ENCODE measurements at places on chromosomes 7 and 10.

GRCh38 chr7:45715471-45716352 lies 141.5 kb downstream of the ADCY1 start:
- DNase-seq, result no peak

DNA sequence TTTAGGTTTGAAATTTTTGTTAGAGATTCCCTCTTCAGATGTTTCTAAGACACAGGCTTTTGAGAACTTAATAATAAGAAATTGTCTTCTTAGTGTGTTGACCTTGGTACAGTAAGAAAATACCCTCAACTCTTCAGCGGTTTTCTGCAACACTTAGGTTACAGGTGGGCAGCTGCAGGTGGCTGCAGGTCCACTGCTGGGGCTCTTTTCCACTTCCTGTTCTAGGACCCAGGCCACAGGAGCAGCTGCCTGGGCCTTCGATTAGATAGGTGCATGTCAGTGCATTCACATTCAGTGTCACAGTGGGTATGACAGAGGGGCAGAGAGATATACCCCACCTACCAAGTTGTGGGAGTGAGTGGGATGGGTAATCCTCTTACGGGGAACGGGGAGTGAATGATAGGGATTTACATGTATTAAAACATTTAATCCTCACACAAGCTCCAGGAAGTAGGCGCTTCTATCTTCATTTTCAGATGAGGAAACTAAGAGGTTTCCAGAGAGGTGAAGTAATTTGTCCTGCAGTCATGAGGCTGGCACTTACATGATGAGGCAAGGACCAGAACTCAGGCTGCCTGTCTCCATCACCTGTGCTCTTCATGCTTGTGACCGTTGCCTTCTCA lies 20.2 kb upstream of the SUV39H2 start:
- DNase-seq, result no peak

GRCh38 chr10:127940866-127941640 lies 34.1 kb downstream of the PTPRE start:
- no peak for DNase-seq

GRCh38 chr7:26910221-26910620 lies 45.8 kb upstream of the SKAP2 start:
- peak; percentile 17 for DNase-seq

DNA sequence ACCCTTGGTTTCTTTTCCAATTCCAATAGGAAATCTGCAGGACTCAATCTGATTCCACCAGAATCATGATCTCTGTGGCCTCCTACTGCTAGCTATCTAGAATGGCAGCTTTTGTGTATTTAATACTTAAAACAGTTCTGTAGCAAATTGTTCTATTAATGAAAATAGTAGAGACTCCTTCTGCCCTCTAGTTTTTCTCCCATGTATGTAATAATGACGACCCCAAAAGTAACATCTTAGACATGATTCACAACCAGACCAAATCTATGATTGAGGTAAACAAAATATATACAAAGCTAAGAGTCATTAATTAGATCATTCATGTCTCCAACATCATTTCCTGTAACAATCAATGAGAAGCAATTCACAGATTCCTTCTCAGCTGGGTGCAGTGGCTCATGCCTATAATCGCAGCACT lies 259.1 kb upstream of the MKLN1 start:
- peak; percentile 45 for DNase-seq

DNA sequence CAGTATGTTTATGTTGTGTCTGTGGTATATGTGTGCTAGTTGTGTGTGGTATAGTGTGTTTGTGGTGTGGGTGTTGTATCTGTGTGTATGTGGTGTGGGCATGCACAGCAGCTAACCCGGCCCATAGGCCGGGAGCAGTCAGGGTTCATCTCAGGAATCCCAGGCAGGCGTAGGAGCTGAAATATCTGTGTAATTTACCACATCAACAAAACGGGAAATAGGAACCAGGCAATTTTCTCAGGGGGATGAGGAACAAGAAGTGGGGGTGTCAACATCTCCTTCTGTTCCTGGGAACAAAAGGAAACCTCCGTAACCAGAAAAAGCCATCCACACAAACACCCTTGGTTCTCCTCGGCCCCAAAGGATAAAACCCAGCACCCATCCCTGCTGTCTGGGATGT lies 24.5 kb upstream of the ZNF488 start:
- DNase-seq, result no peak

GRCh38 chr10:102701272-102701671 lies 12.9 kb downstream of the ARL3 start:
- no peak for DNase-seq

Data from fibroblast of upper back skin (primary cell).